ENCODE measurements at places on chromosomes 5 and 9.
A peak's percentile ranks its signal among the peaks of the same experiment; 100 is the strongest.

DNA sequence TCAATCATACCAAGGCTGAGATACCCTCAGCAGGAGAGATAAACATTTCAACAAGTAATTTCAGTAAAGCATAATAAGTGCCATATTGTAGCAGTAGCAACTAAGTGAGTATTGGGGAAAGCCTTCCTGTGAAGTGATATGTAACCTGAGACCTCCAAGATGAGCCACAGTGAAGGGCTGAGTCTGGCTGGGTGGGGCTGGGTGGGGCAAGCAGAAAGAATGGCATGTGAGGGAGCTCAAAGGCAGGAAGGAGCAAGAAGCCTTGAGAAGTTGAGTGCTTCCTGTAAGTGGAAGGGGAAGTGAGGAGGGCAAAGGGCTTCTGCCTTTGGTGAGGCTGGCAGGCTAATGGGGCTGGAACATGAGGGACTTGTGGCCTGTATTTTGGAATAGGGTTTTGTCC is 19.7 kb upstream of the ASTN2 start:
- peak; percentile 52 for DNase-seq

- no peak for DNase-seq
These were observed 53.7 kb upstream of the IFNK start for GRCh38 chr9:27470291-27470856.

DNA sequence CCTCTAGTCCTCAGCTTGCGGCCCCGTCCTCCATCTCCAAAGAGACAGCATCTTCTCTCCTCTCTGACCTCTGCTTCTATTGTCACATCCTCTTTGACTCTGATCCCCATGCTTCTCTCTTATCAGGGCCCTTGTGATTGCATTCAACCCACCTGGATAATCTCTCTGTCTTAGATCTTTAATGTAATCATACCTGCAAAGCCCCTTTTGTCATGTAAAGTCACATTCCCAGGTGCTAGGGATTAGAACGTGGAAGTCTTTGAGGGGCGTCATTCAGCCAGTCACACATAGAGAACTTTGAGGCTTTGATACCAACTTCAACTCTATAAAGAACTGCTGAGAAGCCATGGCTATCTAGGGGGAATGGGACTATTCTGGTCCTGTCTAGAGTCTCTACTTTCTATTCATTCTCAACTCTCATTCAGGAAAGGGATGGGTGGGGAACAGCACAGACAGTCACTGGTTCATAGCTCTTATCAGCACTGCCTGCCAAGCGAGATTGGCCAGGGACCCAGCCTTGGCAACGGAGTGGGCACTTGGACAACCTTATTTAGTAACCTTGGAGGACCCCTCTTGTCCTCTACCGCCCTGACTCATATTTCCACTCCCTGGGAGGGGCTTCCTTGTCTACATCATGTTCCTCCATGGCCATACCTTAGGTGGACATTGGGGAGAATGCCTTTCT is 29.0 kb downstream of the TAS2R1 start:
- DNase-seq = no peak

- DNase-seq = no peak
These were observed 20.6 kb upstream of the VCAN start for GRCh38 chr5:83450967-83451248.

- DNase-seq = no peak
These were observed 48.6 kb downstream of the ANXA2R start for GRCh38 chr5:42991404-42992087.

- no peak for DNase-seq
These were observed 30.8 kb upstream of the SARDH start for GRCh38 chr9:133768859-133769510.

DNA sequence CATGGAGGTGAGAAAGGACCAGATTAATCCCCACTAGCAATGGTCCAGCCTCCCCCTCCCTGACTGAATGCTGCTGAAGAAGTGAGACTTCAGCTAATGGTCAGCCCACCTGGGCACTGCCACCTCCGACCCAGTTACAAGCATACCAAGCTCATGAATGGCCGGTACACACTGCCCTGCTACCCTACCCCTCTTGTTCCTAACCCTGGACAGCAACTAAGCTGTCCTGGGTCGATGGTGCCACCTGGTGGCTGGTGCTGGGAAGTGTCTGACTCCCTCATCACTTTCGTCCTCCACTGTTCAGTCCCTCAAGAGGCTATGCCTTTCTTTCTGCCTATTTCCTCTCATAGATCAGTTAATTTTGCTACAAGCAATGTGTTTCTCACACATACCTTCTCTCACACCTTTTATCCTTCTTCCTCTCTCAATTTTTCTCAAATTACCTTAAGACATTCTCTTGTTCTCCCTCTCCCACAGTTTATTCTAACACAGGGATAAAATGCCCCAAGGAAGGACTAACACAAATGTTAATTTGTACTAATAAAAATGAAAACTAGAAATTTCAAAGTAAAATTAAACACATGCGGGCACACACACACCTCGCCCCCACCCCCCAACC is 42.4 kb downstream of the PAX5 start:
- DNase-seq = peak; percentile 76

GRCh38 chr9:135023088-135023785 is 64.2 kb upstream of the OLFM1 start:
- peak; percentile 97 for DNase-seq

DNA sequence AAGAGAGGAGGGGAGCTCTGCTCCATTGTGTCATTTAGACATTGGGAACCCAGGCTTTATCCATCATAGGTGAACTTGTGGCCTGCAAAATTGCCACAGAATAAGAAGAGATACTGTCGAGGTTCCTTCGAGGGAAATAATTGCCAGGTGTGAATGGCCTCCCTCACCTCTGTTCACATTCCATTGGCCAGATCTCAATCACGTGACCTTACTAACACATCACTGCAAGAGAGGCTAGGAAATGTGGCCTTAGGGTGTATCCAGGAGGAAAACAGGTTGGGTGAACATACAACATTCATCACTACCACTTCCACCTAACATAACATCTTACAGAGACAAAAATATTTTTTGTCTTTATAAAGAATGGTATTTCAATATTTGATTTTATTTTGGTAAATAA is 182.1 kb downstream of the FBXL7 start:
- DNase-seq = no peak

DNA sequence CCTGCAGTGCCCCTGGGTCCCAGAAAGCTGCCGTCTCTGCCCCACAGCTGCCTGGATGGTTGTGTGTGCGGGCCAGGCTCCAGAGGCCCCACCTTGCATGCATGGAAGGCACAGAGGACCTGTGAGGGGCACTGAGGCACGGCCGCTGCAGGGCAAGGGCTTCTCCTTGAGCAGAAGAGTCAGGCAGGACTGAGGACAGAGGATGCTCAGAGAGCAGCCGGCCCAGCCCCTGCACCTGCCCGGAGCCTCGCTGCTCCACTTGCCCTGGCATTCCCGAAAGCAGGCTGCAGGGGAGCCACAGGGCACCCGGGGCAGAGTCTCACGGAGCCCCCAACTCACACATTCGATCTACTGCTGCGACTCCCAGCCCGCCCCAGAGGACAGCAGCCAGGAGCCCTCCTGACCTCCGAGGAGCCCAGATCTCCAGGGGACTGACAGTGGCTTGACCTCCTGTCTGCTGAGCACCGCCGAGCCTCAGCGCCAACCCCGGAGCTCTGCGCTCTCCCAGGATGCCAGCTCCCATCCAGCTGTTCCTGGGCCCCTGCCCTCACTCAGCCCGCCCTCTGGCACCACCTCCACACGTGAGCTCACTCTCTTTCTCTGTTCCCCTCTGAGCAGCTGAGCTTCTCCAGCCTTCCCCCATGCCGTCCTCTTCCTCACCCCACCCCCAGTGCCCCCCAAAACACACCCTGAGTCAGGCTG is 95.0 kb downstream of the KCNT1 start:
- no peak for DNase-seq

DNA sequence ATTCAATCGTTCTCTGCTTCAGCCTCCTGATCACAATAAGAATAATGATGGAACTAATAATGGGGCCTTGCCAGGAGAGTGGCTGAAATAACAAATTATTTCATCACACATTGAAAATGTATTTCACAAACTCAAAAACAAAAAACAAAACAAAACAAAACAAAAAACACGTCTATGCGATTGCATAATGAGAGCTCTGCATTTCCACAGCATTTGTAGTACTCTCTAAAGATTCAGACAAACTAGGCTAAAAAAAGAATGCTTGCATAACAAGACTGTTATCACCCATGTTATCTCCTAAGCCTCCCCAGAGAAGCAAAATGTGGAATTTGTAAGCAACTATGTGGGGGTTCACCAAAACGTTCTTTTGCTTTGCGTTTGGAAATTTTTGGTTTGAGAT is 48.1 kb downstream of the PRELID2 start:
- no peak for DNase-seq

- DNase-seq = no peak
These were observed 631.7 kb upstream of the CDH6 start for GRCh38 chr5:30561771-30562170.

DNA sequence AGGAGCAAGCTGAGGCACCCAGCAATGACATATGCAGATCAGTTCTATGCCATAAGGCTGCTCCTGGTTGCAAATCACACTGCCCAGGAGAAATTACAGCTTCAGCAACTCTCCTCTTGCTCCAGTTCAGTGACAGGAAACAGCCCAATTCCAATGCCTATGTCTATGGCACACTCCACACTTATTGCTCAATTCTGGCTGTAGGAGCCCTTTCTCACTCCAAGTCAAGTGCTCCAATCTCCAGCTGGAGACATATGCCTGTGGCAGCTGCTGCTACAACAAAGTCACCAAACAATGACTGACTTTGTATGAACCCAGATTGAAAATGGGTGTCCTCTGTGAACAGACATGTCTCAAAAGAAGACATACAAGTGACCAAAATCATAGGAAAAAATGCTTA is 31.8 kb upstream of the PLCXD3 start:
- DNase-seq = no peak

- DNase-seq = no peak
These were observed 27.9 kb downstream of the SPRY4 start for GRCh38 chr5:142296914-142297417.

DNA sequence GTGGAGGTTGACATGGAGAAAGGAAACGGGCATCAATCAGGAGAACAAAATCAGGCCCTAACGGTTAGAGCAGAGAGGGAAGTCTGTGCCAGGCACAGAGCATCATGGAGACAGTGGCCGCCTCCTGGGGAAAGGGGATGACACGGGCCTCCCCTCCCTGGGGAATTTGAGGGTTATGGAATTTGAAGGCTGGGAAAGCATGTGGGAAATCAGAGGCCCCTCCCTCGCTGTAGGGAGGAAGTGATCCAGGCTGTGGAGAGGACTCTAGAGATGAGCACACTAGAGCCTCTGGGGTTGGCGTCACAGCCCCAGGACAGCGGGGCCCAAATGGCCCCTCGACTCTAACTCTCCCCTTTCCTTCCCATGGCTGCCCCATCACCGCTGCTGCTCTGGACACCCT is 36.7 kb downstream of the PROP1 start:
- no peak for DNase-seq

DNA sequence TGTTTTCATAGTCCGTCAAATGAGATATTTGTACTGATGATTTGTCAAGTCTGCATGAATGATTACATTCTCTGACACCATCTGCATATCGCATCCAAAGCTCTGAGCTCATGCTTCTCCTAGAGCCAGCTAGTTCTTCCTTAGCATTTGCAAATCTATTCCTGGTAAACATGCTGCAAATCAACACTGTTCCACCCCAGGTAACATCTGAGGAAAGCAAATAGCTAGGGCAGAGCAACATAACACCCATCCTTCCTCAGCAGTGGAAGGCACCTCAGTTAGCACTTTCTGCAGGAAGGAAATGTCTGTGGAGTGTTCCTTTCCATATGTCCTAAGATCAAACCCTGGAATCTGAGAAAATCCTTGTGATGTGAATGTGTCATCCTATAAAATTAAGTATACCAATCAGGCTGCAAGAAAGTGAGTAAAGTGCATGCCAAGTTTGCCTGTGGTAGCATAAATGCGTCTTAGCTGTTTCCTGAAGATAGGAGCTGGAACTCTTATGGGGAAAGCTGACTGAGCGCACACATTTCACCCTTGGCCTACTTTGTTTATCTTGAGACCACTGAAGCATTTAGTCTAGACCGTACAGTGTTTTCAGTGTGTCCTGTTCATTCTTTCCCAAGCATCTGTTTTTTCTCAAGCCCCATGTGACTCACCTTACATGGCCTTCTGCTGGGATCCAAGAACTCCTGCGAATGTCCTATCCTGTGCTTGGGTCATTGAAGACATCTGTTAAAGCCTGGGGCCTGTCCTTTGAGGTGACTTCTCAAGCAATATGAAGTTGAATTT is 50.9 kb upstream of the STARD4 start:
- DNase-seq = no peak

DNA sequence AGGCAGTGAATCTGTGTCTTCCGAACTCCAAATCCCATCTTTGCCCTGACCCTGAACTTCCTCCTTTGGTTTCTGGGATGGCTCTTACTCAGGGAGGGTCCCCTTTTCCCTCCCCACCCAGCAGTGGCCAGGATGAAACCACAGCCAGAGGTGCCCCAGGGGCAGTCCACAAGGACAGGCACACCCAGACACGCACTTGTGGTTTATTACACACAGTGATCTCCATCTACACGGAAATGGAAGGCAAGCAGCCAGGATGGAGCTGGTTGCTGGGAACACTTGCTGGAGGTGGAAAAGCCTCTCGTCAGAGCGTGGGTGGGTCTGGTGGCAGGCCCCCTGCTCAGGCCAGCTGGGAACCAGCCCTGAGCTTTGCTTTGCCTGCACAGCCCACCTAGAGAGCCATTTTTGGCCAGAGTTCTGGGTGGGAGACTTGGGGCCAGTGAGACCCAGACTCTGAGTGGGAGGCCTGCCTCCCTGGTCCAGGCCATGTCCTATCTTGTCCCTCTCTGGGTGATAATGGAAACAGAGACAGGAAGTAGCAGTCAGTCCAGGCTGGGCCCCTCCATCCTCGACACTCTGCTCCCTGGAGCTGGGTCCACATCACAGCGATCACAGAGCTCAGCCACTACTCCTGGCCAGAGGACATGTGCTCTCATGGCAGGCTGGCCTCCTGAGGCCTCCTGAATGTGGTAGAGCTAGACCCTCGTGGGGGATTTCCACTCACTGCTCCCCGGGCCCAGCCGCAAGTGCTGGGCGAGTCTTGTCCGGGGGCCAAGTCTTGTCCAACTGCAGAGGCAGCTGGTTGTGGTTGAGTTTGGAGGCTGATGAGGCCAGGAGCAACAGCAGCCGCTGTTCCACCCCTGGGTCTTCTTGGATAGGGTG is 5.1 kb upstream of the PHYKPL start:
- DNase-seq = peak; percentile 46

DNA sequence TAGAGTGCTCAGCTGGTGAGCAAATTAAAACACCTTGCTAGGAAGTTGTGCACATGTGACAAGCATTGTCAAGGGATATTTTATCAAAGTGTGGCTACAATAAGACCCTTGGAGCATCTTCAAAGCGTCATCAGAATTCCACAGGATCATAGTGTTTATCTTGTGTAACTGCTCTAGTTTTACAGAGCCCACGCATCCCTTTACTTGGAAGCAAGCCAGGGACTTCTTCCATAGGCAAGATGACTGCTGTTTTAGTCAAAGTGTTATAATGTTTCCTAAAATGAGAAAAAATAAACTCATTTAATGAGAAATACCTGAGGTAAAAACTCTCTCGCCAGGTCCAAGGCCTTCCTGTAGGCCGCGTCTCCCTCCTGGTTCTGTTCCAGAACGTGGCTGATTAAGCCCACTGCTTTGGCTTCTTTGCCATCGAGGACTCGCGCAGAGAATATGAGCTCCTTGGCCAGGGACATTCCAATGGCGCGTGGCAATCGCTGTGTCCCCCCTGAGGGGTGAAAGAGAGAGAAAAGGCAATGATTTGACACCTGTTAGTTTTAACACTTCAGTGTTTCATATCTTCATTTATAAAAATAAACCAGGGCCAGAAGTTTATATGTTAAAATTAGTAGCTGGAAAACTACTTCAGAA is 141.1 kb downstream of the AUH start:
- DNase-seq = no peak
